ENCODE measurements at places on chromosomes 3 and 15.

DNA sequence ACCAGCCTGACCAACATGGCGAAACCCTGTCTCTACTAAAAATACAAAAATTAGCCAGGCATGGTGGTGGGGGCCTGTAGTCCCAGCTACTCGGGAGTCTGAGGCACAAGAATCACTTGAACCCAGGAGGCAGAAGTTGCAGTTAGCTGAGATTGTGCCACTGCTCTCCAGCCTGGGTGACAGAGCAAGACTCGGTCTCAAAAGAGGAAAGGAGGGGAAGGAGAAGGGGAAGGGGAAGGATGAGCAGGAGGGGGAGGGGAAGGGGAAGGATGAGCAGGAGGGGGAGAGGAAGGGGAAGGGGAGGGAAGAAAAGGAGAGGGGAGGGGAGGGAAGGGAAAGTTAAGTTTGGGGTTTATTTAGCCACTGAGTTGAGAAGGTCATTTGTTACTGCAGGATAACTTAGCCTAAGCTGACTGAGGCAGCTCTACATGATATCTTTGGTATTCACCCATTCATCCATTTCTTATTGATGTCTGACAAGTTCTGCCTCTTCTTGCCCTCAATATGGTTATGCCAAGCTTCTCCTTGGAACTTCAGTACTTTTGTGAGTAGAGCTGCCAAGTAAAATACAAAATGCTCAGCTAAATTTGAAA, 15.9 kb upstream of the ABHD2 start:
- no peak for DNase-seq

DNA sequence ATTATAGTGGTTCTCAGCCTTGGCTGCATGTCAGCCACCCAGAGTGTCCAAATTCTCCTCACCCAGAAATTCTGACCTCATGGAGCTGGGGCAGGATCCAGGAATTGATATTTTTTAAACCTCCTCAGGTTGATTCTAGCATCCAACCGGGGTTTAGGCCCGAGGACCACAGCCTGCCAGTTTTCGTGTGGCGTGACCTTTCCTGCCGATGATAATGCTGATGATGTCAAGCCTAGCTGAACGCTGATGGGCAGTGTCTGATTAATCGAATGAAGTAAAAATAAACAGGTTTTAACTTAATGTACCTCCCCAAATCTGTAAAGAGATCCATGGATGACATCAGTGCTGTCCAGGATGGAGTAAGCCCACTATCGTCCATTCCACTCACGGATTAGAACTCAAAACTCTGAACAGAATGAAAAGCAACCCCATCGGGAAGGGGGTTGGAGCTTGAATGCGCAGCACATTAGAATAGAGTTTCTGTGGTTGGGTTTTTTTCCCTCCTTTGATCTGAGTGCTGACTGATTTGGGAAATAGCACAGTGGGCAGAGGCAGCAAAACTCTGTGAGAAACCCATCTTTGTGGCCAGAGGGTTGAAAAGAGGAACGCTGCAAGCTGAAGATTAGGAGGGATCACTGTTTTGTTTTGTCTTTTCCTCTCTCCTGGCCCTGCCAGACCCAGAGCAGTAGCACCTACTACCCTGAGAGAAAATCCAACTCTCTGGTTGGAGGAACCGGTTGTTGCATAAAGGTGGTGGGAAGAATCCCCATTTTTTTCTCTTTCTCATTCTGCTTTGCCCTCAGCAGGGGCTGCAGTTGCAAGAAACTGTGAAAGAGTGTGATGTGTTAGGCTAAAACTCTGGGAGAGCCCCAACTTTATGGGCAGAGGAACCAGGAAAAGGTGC, 153.9 kb downstream of the APBA2 start:
- no peak for DNase-seq

GRCh38 chr3:190076601-190077394, 43.9 kb downstream of the P3H2 start:
- peak; percentile 44 for DNase-seq

GRCh38 chr3:58375254-58375653, 42.6 kb downstream of the PXK start:
- no peak for DNase-seq

- no peak for DNase-seq
These were observed 51.5 kb upstream of the NANOGP8 start for GRCh38 chr15:35136321-35137189.

DNA sequence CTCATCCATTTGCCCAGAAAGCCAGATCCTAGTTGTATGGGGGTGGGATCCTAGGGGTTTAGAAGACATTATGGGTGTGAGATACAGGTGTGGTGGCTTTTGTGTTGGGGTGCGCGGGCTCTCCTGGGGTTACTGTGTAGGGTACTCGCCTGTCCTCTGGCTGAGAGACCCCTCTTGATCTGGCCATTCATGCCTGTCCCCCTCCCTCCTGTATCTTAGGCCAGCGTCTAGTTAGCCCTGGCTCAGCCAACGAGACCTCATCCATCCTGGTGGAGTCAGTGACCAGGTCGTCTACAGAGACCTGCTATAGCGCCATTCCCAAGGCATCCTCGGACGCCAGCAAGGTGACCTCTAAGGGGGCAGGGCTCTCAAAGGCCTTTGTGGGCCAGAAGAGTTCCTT, 41.4 kb downstream of the DNASE1L3 start:
- no peak for DNase-seq

- no peak for DNase-seq
These were observed 82.5 kb downstream of the ANO10 start for GRCh38 chr3:43539321-43539720.

DNA sequence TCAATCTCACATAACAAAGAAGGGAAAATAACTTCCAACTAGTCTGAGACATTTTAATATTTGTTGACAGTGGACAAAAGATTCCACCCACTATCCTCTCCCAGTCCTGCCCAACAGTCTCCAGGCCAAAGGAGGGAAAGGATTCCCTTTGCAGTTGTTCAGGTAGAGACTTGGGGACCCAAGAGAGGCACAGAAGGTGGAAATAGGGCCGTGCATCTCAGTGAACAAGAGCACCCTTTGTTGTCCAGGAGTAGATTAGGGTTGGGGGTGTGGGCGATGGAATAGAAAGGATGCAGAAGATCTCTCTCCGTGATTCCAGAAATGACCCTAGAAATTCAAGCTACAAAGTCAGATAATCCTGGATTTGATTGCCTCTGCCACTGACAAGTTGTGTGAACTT, 44.8 kb upstream of the TRA2B start:
- no peak for DNase-seq

Data from nephron progenitor cell (in vitro differentiated cells).